GM10248 (cell line): ENCODE measurements at places on chromosomes 11 and 22.

DNA sequence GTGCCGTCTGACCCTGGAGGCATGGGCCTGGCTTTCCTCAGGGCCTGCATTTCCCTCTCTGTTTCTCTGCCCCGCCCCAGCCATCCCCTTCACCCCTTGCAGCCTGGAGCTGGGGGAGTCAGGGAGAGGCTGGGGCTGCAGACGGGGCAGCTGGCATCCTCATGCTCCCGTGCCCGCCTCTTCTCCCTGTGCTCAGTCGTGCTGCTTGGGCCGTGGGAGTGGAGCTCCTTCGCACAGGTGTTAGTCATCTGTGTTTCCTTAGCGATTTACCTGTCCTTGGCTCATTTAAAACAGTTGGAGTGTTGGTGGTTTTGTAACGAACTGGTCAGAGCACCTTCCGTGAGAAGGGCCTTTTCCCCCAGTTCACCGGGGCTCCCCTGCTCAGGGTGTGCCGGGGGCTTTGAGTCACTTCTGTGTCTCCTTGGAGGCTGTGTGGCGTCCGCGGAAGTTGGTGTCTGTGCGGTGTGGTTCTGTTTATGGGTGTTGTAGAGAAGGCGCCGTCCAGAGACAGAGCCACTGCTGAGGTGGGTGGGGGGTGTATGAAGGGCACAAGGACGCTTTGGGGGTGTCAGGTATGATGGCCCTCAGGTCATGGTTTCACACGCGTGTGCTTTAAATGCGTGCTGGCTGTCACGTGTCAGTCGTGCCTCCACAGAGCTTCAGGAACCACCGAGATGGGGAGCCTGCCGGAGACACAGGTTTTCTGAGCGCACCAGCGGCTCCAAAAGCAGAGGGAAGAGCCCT, 19.5 kb downstream of the BRSK2 start:
- no peak for DNase-seq

- peak; percentile 28 for DNase-seq
These were observed 252 bp downstream of the APOL2 start for GRCh38 chr22:36239150-36239400.

- DNase-seq = no peak
These were observed 83.2 kb downstream of the ZBTB16 start for GRCh38 chr11:114142707-114143106.

DNA sequence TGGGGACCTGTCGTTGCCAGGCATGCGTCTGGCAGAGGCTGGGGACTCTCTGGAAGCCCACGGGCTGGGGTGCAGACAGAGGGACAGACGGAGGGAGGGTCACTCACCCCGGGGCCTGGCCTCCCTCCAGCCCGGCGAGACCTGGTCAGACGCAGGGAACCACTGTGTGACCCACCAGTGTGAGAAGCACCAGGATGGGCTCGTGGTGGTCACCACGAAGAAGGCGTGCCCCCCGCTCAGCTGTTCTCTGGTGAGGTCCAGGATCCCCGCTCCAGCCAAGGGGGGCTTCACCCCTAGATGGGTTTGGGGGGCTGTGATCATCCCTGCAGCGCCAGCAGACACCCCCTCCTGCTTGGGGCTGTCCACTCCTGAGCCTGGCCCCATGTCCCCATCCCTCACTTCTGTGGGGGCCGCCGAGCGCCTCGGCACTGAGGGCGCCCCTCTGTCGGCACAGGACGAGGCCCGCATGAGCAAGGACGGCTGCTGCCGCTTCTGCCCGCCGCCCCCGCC, 23.6 kb upstream of the MUC5B start:
- DNase-seq = no peak

DNA sequence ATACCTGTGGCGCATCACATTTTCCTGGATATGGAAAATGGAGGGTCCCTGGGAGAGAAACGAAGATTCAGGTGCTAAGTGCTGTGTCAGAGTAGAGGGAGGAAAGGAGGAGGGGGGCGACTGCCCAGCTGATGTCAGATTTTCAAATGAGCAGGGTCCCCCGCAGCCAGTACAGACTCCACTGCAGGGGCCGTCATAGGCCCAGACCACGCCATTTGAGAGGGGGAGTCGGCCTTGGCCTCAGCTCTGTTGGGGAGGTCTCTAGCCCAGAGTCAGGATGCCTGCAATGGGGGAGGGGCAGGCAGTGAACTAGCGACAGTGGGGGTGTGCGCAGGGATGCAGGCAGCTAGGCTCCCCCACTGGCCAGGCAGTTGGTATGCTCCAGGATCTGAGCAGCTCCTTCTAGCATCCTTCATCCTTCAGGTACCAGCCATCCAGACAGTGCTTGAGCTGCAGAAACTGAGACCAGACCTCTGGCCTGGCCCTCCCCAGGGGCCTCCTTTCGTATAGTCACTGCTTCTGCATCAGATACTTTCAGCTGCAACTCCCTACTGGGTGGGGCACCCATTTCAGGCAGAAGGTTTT, at the start of the genes BSCL2 and GNG3:
TSS of gene BSCL2 (minus strand) at position 148 of the 585 bp plus-strand sequence. CDS start 229 bp downstream, outside the sequence.
TSS of gene GNG3 (plus strand) at position 400 of the 585 bp plus-strand sequence. CDS start 620 bp downstream, outside the sequence.
- no peak for DNase-seq
